ENCODE measurements at places on chromosomes 11 and 22.
A peak's percentile ranks its signal among the peaks of the same experiment; 100 is the strongest.

DNA sequence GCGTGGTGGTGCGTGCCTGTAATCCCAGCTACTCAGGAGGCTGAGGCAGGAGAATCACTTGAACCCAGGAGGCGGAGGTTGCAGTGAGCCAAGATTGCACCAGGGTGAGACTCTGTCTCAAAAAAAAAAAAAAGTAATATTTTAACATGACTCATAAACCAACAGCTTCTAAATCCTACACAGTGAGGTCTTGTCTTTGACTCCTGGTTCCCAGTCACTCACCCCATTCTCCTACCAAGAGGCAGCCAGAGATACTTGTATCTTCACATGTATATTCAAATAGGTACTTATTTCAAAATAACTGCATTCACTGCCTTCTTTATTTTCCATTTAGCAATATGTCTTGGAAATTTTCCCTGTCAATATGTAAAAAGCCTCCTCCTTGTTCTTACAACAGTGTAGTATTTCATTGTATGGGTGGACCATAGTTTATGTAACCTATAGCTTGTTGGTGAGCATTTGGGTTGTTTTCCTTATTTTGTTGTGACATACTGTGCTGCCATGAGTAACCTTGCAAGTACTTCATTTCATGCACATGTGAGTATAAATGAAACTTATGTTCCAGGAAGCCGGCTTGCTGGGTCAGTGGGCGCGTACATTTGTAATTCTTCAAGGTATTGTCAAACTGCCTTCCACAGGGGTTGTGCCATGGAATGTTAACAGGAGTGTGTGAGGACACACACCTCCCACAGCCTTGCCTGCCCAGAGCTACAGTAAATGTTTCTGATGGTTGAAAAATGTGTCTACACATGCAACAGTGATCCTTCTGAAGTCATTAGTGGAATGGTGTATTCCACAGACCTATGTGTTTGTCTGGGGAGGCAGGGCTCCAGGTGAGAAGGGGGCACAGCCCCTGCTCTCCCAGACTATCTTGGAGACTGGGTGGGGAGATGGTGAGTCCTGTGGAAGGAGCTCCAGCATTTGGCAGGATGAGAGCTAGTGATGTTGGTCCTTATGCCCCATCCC is 47.9 kb downstream of the OSBP2 start:
- DNase-seq = peak; percentile 24

GRCh38 chr11:74288161-74288560 is 23.3 kb downstream of the P4HA3 start:
- no peak for DNase-seq

DNA sequence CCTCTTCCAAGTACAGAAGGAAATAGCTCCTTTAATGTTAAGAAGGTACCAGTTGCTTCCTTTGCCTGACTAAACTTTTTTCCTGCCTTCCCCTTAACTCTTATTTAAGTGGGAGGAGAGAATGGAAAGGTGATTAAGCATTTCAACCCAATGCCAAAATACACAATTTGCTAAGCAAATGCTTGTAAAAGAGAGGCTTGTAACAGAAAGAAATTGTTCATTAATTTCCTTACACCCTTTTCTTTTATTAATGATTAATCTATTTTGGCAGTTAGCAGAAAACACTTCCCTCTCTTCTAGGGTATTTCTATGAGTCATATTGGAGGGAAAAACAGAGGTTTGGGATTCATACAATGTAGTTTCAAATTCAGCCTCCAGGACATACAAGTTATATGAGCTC is 427.6 kb upstream of the FAT3 start:
- no peak for DNase-seq

DNA sequence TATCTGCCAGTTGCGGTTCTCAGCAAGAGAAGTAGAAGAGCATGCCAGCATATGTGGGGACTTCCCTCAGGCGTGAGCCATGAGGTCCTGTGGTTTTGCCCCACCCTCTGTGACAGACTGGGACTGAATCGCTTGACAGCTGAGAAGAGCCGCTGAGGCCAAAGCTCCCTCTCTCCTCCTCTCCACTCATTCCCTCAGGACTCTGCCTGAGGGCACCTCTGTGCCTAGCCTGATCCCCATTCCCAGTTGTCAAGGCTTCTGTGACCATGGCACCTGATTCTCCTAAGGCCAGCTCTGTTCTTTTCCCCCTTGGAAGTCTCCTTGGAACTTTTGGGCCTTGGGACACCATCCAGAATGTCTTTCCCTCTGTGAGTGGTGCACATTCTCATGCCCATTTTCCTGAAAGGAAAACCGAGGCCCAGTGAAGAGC is 27.0 kb downstream of the ART5 start:
- peak; percentile 62 for DNase-seq

DNA sequence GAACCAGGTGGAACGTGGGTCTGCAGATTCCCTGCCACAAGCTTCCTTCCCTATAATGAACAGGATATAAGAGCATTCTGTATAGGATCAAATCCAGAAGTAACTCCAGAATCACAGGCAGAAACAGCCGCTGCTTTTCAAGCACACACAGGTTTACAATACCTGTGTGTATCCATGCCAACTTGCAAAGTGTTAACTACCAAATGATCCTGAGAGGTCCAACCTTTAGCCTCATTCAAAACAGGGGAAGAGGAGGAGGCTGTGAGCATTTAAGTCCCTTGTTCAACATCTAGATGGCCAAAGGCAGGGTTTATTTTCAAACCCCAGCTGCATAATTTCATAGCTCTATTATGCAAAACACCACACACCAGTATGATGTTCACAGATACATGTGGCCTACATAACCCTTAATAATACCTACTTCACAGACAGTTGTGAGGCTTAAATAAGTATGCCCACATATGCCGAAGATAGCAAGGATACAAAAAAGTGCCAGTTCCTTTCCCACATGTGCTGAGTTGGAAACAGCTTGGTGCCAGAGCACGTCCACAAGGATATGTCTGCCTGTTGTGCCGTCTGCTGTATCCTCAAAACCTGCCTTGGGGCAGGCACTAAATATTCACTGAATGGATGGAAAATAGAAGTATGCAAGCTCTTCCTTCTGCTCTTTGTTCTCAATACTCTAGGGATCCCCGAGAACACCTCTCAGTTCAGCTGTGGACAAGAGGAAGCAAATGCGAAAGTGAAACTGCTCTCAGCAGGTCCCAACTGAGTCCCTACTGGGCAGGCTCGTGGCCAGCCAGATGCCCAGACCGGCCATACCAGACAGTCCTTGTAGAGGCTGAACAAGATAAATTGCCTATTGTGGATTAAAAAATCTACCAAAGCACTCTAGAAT is 66.8 kb downstream of the LARGE1 start:
- DNase-seq = no peak

- no peak for DNase-seq
These were observed 57.2 kb downstream of the PPFIBP2 start for GRCh38 chr11:7570938-7571521.

- no peak for DNase-seq
These were observed 59.4 kb downstream of the KDM2A start for GRCh38 chr11:67178421-67178820.

DNA sequence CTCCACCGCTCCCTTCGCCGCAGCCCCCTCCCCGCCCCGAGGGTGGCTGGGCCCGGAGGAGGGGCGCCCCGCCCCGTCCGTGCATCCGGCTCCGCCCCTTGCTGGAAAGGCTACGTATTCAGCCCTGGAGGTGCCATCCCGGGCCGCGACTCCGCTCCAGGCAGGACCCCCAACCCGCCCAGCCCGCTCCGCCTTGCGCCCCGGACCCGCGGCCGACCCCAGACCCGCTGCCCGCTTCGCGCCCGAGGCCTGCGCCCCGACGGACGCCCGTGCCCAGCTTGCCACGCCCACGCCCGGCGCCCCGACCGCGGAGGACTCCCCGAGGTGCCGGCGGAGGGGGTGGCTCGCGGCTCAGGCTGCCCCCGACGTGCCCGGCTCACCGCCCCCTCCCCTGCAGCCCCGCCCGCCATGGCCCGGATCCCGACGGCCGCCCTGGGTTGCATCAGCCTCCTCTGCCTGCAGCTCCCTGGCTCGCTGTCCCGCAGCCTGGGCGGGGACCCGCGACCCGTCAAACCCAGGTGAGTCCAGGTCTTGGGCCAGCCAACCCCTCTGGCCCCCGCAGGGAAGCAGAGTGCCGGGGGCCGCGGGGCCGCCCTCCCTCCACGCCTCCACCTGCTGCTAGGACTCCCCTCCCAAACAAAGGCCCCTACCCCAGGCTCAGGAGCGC is at the start of gene ADM2:
Gene ADM2 (plus strand): TSS at position 104 of the 667 bp plus-strand sequence. CDS start 305 bp downstream, at position 409.
- peak; percentile 74 for DNase-seq

- no peak for DNase-seq
These were observed 299.0 kb downstream of the MIAT start for GRCh38 chr22:26956371-26956770.

DNA sequence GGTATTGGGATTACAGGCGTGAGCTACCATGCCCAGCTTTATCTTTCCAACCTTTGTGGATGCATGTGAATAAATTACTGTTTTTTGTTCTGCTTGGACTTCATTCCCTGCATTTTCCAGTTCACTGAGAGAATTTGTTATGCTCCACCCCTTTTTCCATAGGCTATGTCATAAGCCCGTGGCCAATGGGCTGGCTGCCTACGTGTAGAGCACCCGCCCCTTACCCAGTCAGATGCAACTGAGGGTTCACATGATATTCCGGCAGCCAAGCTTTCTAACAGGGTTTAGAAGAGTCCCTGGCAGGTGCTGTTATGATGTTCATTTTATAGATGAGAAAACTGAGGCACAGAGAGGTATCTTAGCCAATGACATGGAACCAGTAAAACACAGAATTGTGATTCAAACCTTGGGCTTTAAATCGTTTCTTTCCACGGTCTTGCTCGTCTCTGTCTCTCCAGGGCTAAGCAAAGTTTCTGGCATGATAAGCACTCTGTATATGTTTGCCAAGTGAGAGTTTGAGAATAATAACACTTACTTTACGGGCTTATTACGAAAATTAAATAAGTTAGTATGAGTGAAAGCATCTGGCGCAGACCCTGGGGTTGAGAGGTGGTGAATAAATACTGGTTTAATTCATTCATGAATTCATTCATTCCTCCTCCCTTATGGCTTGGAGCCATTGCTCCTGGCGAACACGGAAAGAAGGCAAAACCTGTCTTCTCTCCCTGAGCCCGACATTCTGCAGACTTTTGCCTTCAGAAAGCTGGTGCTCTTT is 42.4 kb upstream of the RASD2 start:
- no peak for DNase-seq

DNA sequence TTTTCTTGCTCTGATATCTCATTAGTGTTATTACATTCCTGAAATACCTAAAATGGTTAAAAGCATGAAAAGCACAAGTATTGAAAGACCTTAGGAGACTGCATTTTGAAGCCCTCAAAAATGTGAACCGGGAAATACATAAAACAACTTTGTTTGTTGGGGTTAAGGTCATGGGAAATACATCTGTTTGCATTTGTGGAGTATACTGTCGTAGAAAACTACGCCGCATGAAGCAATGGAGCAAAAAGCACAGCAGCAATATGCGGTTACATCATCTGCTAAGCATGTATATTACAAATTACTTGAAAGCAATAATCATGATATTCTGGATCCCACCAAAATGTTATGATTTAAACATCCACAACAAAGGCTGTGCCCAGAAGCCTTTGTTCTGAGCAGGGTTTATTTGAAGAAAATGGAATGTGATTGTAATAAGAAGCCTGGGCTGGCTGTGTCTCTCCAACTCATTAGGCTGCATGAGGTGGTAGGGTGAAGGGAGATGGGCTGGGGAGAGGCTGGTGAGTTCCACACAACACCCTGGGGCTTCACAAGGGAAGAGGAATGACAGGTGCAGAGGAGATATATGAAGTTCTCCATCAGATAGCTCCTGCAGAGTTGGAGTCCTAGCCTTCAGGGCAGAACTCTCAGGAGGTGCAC is 64.7 kb upstream of the LIN7C start:
- DNase-seq = no peak

DNA sequence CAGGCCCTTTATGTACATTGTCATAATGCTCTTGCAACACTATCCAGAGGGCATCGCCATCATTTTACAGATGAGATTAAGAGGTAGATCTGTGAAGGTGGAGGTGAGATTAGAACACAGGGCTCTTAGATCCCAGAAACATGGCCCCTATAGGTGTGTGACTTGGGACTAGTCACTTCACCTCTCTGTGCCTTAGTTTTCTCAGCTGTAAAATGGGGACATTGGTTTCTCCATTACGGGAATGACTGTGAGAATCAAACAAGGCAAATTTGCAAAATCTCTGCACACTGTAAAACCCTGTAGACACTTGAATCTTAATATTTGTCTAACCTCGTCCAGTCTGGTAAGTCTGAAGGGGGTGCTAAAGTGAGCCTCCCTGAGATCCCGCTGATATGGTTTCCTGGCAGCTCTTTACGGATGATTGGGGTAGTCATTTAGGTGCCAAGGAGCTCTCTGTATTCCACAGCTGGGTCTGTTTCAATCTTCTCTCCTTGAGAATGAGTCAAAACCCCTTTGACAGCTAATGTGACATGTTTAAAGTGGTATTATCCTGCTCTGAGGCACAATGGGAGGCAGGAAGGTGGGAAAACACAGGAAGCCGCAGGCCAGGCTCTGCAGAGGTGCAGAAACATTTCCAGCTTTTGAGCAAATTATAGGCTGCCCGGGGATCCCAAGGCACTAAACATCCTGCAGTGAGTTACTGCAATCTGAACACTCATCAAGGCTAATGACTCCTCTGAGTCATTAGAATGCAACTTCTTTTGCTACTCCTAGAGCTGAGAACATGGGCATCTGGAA is 140.8 kb downstream of the CCDC81 start:
- no peak for DNase-seq

GRCh38 chr11:48123934-48124755 is 92.5 kb upstream of the OR4B1 start:
- DNase-seq = no peak

GRCh38 chr11:58900479-58901420 is 38.5 kb upstream of the GLYATL1 start:
- peak; percentile 63 for DNase-seq

DNA sequence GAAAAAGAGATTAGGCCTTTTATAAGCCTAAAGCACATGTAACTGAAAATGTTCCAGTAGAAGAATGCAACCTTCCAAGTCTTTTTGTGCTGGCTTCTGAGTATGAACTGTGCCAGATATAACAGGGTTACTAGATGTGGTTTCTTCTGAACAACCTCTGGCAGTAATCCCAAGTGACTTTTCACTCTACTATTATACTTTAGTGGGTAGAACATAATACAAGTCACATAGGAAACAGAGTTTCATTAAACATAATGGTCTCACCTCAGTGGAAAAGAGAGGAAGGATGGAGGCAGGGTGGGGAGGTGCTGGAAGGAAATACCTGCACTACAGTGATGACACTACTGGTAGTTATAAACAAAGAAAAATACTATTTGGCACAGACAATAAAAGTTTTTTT is 81.3 kb downstream of the PHF21A start:
- no peak for DNase-seq

GRCh38 chr11:3086671-3087150 is 29.5 kb upstream of the CARS1 start:
- no peak for DNase-seq

GRCh38 chr11:115222863-115223530 is 281.2 kb downstream of the CADM1 start:
- DNase-seq = no peak

Data from stimulated activated CD4-positive, alpha-beta T cell treated with anti-CD3 and anti-CD28 coated beads, Interleukin-2, amount 100 ng/mL, for 24 hours (primary cell).